ENCODE measurements at places on chromosomes 7 and 10.

DNA sequence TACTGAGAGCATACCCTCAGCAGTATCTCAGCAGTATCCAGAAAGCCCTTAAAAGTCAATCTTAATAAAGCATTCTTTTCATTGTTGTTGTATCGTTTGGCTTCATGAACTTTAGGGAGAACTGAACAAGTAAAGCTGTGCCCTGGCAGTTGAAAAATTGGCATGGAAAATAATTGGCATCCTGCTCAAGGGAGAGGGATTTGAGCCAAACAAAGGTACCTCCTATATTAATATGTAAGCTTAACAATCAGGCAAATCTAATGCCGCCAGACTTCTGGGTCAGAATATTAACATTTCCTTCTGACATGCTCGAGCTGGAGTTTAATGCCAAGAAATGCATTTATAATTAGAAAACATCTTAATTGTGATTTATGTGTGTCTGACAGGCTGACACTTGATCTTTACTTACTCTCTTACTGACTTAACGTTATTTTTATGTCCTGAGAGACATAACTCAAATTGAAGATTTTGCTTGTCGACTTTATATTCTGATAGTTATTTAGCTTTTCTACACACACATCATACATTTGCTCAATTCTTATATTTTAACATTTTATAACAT lies 42.1 kb upstream of the PCDH15 start:
- DNase-seq = no peak

DNA sequence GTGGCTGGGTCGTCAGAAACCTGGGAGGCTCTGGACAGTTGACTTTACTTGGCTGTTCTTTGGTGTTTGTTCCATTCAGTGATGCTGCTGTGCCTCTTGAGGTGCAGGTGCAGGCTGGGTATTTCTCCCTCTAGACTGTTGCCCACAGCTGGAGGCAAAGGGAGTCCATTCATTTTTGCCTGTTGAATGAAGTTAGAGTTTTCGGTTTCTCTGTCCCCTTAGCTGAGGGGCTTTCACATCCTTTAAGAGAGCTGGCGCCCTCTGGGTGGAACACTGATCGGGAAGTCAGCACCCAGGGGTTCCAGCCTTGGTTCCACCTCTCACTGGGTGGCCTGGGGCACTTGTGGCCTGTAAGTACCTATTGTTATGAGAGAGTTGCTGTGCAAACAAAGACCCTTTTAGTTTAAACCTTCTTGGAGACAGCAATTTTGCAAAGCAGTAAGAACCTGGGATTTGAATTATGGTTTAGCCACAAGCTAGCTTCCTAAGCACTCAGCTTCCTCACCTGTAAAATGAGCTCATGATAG lies 67.2 kb downstream of the GRK5 start:
- no peak for DNase-seq

GRCh38 chr7:15687546-15688278 lies 1.2 kb upstream of the MEOX2 start:
- no peak for DNase-seq

DNA sequence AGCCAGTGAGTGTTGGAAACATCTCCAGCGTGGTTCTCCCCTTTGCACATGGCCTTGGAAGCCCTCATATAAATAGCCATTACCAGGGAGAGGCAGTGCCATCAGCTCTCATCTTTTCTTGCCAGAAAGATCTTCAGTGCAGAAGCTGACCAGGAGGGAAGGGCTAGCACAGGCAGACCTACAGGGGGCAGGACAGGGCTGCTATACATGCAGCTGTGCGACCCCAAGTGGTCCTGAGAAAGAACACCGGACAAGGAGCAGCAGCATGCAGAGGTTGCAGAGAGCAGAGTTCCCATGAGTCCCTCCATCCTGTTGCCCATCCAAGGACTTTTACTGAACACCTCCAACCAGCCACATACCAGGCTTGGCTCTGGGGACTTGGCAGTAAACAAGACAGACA lies 17.1 kb downstream of the GRID1 start:
- peak; percentile 12 for DNase-seq

GRCh38 chr10:7546385-7546967 lies 120.3 kb downstream of the ITIH5 start:
- no peak for DNase-seq

DNA sequence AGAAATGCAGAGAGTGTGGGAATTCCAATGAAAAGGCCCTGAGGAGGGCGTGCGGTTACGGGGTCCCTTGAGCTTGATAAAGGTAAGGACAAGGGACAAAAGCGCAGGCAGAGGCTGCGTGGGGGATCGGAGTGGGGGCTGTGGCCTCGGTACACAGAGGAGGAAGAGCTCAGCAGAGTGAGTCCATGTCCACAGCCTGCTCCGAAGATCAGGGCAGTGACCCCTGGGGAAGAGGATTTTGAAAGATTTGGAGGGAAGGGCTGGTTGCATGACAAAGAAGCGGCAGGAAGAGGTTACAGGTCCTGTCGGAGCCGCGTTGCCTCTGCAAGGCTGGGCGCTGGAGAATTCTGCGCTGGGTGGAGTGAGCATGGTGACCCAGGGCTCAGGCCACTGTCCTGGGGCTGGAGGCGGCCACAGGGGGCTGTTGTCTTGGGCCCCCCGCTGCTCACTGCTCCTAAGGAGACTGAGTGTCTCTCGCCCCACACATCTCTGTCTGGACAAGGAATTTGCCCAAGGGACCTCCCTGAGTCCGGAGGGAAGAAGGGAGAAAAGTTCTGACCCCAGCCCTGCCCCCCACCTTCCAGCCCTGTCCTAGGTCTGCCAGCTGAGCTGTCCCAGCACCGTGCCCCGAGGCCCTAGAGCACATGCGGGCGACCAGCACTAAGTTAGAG lies 69.8 kb upstream of the INSIG1 start:
- no peak for DNase-seq

DNA sequence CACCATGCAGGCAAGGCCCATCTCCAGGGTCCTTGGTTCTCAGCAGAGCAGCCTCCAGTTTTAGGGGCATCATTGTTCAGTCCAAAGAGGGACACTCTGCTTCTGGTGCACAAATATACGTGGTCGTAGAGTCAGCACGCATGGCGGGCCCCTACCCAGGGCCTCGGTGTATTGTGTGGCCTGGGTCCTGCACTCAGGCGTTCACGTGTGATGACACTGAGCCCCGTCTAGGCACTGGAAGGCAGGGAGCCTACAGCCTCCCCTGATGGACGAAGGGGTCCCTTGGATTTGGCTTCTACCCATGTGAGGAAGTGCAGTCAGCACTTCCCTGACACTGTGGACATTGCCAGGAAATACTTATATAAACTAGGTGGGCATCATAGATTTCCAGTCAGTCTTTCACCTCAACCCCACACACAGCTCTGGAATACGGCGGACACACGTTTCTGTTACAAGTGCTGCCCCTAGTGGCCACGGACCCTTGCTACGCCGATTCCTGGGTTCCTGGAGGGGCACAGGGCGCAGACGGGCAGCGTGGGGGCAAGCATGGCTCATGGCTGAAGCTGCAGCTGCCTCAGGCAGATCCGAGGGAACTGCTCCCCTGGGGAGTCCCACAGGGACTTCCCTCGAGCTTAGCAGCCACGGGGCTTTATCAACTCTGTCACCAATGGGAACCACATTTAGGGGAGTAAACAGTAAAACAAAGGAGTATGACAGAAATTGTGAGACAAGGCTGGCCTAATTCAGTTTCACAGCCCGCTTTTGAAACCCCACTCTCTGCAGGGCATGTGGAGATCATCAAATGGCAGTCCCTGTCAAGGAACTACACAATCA lies 25.4 kb downstream of the AIFM2 start:
- no peak for DNase-seq

GRCh38 chr7:149635561-149636329 lies 137.6 kb downstream of the ZNF467 start:
- no peak for DNase-seq

- DNase-seq = no peak
Measured at GRCh38 chr10:99450624-99451498, 20.4 kb upstream of the GOT1 start.

DNA sequence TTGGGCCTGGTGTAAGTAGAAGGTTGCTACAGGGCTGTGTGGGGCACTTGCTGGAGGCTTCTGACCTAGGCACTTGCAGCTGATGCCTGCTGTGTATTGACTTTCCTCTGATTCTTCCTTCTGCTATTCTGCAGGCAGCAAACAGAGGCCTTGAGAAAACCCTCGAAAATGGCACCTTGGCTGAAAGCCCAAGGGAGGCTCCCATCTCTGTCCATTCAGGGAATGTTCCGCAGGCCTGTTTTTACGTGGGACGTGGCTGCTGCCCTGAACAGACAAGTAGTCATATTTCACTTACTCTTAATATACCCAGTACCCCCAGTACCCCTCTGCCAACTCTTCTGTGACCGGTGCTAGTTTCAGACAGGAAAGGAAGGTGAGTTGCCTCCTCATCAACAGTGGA lies 664.7 kb downstream of the INHBA start:
- no peak for DNase-seq

GRCh38 chr7:78530351-78530750 lies 731.8 kb downstream of the PHTF2 start:
- no peak for DNase-seq

DNA sequence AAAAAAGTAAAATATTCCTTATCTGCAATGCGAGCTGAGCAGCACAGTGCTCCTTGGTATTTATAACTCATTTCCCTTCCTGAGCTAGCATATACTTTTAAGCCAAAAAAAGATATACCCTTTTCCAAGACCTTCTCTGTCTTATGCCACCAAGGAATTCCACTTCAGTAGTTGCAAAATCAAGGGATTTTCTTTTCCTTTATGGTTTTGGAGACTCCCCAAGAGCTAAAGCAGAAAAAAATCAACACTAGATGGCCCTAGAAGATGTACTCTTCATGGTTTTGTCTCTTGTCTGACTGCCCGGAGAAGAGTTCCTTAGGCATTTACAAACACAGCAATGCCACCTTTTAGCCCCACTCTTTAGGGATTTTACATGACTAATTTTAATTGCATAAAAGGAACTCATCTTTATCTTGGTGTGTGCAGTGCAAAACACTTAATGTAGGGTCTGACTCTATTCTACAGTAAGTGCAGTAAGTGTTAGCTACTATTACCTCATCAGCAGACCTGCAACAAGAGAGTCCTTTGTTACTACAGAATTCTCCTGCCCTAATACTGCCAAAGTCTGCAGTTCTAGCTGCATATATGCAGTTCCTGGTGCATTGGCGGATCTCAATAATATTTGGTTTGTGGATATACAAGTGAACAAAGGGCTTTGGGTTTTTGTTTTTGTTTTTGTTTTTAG lies 443.3 kb downstream of the GFRA1 start:
- DNase-seq = no peak

- DNase-seq = no peak
Measured at GRCh38 chr7:55065511-55066229, 46.9 kb downstream of the EGFR start.

DNA sequence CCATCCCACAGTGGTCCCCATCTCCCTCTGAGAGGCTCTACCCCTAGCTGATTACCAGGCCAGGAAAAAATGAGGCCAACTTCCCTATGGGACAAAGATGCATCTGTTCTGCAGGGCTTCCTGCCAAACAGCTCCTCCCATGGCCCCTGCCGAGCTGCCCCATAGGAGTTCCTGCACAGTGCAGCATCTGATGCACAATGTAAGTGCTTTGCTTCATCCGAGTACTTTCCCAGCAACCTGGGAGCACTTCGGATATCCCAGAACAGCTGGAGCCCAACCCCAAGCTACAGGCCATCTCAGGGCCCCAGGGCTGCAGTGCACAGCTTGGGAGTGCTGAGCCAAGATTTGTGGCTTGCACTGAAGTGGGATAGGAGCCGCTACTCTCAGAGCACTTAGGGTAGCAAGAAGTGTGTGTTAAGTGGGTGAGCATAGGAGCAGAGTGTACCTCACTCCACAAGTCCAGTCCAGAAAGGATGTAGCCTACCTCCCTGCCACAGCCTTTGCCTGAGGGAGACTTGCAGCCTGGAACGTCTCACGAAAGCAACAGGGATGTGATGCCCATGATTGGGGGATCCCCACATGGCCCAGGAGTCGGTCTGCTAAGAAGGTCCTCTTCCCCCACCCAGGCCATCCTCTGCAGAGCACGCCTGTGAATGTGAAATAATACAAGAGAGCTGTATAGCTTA lies 209.6 kb upstream of the VWC2 start:
- no peak for DNase-seq

GRCh38 chr7:46832136-46832535 lies 749.8 kb downstream of the TNS3 start:
- DNase-seq = no peak

- no peak for DNase-seq
Measured at GRCh38 chr10:131177431-131178327, 133.8 kb downstream of the TCERG1L start.

GRCh38 chr7:50164559-50165170 lies 71.6 kb upstream of the ZPBP start:
- no peak for DNase-seq

DNA sequence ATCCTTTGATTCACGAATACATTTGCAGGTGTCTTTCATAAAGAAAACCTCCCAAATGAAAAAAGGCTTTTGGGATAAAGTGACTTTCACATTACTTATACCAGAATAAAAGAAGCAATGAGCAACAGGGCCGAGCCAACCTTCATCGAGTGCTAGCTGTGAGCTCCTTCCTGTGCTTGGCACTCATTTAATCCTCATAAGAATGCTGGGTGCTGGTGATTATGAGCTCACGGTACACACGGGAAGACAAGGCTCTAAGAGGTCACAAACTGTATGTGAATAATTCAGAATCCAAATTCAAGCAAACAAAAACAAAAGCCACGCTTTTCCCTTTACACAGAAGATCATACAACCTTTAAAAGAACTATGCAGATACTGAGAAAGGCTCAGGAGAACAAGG lies 156.2 kb downstream of the COBL start:
- no peak for DNase-seq

DNA sequence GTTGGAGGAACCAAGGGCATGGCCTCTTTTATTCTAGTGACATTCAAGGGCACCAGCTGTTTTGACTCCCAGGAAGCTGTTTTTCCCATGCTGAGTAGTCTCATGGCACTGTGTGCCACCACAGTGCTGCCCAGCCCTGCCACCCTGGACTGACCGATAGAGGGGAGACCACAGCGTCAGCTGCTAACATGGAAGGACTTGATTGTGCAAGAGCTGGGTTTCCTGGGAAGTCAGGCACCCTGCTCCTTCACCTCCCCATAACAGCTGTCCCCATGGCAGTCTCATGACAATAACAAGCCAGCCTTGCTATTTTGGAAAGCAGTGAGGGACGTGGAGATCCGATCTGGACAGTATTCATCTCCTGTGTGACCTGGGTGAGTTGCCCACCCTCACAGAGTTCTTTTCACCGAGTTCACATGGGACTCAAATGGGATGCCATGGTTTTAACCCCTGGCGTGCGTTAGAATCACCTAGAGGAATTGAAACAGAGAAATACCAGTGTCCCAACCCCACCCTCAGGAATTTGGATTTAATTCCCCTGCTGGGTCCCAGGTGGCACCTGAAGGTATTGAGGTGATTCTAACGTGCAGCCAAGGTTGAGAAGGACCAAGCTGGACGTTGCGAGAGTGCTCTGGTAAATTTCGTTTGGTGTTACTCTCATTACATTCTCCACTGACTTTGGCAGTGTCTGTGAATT lies 174.8 kb downstream of the CELF2 start:
- peak; percentile 48 for DNase-seq
